Fibroblast of the aortic adventitia (primary cell): ENCODE measurements at places on chromosomes 1 and 21.

GRCh38 chr1:89965193-89965768 lies 29.6 kb upstream of the ZNF326 start:
- no peak for DNase-seq

DNA sequence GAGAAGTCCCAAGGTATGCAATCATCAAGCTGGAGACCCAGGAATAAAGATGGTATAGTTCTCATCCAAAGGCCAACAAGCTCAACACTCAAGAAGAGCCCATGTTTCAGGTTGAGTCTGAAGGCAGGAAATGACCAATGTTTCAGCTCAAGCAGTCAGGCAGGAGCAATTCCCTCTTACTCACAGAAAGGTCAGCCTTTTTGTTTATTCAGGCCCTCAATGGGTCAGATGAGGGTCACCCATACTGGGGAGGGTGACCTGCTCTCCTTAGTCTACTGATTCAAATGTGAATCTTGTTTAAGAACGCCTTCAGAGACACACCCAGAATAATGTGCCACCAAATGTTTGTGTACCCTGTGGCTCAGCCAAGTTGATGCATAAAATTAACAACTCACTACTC lies 262.4 kb downstream of the USP25 start:
- peak; percentile 23 for DNase-seq

GRCh38 chr1:37853157-37853556 lies 6.2 kb downstream of the MTF1 start:
- no peak for DNase-seq

DNA sequence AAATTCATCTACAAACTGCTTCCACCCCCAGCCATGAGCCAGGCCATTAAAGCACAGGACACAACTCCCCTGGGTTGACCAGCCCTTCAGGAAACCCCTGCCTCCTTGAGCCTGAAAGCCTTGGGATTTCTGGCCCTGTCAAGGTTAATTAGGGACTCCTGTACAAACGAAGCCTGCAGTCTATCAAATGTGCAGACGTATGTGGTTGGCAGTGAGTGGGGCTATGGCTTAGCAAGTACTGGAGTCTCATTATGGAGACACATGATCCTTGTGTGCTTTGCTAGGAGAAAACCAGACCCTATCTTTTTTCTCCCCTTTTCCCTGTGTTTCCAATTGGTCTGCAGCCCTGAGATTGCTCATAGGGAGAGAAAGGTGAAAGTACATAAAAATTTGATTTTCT lies 588.3 kb upstream of the USP24 start:
- no peak for DNase-seq

DNA sequence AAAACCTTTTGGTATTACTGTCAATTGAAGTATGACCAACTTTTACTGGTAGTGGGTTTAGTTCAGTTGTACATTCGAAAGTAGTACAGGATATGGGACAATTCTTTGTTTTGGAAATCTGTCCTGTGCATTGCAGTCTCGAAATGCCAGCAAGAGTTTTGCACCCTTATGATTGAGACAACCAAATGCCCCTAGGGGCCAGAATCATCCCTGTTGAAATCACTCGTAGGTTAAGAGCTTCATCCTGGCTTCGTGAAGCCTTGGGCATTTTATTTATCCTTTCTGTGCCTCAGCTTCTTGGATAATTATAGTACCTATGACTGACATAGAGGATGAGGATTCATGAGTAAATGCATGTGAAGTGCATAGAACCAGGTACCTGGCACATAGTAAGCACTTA lies 2.4 kb upstream of the GOLT1A start:
- DNase-seq: no peak

DNA sequence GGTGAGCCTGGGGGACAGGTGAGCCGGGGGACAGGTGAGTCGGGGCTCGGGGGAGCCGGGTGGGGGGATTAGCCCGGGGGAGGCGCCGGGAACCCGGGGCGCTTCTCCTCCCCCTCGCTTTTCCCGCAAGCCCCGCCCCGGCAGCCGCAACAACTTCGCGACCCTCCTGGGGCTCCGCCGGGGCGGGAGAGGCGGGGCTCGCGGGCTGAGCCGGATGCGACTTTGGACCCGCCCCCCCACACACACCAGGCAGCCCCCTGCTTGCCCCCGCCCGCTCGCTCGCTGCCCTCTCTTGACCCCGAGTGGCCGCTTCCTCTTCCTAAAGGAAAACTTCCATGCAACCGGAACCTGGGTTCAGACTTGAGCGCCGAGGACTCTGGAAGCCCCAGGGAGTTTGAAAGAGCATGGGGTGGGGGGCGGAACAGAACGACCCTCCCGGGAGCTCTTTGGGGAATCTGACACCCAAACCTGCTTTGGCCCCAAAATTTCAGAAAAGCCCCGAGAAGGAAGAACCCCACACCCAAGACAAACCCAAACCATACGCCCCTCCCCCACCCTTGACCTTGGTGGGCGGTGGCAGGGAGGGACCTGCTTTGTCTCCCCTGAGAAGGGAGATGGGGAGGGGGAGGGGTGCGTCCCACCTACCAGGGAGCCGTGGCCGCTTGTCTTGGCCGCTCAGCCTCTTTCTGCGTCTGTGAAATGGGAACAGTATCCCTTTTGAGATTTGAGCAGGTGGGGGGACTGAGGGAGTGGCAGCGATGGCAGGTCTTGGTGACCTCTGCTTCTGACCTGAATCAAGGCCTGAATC lies 550 bp downstream of the ARHGEF16 start:
- no peak for DNase-seq

- no peak for DNase-seq
These were observed 318.4 kb downstream of the RPS6KC1 start for GRCh38 chr1:213369465-213369864.

DNA sequence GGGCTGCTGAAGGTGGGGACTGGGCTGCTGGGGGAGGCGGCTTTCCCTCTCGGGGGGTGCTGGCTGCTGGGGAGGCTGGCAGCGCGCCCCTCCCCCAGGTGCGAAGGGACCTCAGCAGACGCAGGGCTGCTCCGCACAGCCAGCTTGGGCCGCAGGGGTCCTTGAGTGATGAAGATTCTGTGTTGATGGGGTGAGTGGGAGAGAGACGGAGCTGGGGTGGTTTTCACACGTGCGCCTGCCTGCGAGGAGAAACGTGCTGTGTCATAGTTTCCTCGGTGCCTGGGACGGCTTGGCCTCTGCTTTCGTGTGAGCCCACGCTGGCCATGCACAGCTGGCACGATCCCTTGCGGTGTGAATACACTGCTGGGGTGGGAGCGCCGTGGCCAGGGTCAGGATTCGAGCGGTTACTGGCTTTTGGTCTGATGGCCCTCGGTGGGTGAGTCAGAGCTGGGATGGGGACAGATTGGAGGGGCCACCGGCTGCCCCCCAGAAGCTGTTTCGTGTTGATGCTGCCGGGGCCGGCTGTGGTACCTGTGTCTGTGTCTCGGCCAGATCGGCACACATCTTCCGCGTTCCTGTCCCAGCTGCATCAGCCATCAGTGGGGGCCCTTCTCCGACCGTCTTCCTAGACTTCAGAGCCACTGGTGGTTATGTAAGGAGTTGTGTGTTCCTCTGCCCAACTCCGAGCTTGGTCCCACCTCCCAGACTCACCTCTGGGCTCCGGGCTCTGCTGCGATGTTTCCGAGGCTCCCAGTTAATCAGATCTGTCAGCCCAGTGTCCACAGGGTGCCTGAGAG lies 24.9 kb downstream of the PRKCZ start:
- DNase-seq: no peak

DNA sequence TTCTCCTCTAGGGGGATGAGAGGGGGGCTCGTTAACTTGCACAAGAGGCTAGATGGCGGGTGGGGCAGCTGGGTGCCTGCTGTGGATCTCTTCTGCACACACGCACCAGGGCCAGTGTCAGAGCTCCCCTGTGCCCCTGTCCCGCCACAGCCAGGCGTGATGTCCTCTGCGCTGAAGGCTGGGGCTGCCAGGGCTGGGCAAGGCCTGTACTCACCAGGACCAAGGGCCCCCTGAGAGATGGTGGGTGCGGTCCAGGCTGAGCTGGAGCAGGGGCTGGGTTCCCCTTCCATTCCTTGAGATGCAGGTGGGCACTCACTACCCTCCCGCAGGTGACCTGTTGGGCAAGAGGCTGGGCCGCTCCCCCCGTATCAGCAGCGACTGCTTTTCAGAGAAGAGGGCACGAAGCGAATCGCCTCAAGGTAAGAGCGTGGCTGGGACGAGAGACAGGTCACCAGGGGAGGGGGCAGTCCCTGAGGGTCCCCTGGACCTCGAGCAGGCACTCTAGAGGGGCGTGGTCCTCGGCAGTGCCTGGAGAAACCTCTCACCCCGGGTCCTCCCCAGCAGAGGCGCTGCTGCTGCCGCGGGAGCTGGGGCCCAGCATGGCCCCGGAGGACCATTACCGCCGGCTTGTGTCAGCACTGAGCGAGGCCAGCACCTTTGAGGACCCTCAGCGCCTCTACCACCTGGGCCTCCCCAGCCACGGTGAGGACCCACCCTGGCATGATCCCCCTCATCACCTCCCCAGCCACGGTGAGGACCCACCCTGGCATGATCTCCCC lies 15.2 kb downstream of the SAMD11 start:
- DNase-seq: no peak

- DNase-seq: peak; percentile 98
These were observed 101.2 kb downstream of the GDAP2 start for GRCh38 chr1:117828201-117828600.

DNA sequence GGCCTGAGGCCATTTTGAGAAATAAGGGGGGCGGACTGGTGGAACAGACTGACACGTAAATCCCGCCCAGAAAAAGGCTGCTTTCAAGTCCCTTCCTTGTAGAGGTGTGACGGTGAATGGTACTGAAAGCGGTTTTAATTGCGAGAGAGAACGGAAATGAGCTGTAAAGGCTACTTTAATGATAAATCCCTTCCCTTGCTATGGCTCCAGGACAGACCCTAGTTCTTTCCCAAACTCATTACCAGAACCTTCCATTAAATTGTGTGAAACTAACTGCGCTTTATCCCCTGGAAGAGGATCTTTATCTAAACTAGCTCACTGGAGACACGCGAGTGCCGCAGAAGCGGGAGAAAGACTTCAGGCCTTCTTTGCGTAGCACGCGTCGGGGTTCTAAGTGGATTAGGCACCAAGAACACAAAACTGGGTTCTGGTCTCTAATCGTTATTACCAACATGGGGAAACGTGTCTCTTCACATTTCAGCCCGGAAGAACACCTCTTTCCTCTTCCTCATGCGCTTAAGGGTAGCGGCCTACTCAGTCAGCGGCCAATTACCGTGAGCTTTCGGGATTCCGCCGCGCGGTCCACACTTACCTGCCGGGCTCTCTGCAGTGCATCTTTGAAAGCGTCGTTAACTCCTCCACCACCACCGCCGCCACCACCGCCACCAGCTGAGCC lies 441 bp downstream of the FUBP1 start:
- DNase-seq: peak; percentile 94

GRCh38 chr1:12541274-12542137 lies 76.5 kb downstream of the DHRS3 start:
- DNase-seq: peak; percentile 88

- DNase-seq: no peak
These were observed 65.7 kb upstream of the RAVER2 start for GRCh38 chr1:64679177-64679576.

DNA sequence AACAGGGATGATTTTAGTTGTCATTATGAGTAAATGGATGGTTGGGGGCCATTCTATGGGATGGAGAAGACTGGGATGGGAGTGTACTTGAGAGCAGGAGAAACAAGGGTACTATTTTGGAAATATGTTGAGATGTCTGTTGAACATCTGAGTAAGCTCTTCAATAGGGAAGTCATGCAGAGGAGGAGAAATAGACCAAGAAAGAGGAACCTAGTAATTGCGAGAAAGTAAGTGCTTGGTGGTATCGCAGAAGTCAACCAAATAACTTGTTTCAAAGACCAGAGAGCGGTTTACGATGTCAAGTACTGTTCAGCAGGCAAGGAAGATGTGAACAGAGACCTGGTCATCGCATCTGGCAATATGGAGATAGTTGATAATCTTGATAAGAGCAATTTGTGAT lies 22.4 kb upstream of the CHRM3 start:
- no peak for DNase-seq

GRCh38 chr21:31596055-31596454 lies 63.4 kb upstream of the SOD1 start:
- DNase-seq: no peak

DNA sequence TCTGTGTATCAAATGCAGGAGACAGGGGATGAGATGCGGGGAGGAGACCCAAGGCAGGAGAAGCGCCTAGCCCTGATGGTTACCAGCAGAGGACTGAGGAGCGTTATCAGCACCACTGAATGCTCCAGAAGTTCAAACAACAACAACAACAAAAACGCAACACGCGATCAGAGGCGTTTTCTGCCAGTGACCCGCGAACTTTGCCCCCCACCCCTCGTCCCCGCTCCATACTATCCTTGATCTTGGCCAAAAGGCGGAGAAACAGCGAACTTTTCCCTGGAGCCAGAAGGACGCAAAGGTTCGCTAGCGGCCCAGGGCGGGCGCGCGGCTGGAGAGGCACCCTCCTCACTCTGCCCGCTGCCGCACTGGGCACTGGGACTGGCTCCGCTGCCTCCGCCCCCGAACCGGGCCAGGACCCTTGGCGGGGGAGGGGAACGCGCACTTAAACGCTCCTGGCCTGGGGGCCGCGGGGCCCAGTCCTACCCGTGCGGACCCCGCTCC lies 699 bp downstream of the ECHDC2 start:
- no peak for DNase-seq

- peak; percentile 19 for DNase-seq
These were observed 4.0 kb upstream of the LAPTM5 start for GRCh38 chr1:30761381-30762151.

DNA sequence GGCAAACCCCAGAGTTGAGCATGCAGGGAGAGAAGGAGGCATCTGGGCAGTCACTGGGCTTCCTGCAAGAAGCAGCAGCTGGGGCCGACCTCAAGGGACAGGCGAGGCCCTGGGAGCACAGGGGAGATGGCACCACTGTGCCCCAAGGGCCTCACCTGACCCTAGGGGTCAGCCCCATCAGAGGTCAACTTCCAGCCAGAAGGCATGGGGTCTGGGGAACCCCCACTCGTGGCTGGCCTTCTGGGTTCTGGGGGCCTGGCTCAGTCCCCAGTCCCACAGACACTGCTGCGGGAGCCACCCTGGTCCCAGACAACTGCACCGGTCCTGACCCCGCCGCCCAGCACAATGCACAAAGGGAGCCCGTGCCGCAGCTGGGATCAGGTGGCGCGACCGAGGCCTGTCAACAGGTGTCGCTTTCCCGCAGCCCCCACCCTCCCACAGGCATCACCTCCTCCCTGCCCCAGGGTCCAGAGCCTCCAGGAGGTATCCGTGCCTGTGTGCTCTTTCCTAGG lies 6.2 kb downstream of the WNT9A start:
- DNase-seq: no peak

DNA sequence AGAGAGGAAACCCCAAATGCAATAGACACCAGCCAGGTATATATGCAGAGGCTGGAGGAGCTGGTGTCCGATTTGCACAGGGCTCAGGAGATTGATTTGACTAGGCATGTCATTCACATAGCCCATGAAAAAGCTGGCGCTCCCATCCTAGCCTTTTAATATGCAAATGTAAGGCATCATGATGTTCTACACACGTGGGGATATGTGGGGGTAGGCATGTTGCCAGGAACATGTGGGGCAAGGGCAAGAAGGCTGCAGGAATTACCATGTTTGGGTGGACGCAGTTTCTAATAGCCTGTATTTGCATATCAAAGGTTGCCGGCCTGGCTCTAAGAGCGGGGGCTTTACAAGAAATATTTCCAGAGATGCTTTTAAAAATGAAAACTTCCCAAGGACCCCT lies 11.7 kb upstream of the SH3GLB1 start:
- DNase-seq: no peak

- no peak for DNase-seq
These were observed 2.9 kb downstream of the MXRA8 start for GRCh38 chr1:1355416-1355815.
